ENCODE measurements at places on chromosomes 5 and 9.

- no peak for DNase-seq
Measured at GRCh38 chr9:127034691-127035090, 87.7 kb downstream of the ANGPTL2 start.

DNA sequence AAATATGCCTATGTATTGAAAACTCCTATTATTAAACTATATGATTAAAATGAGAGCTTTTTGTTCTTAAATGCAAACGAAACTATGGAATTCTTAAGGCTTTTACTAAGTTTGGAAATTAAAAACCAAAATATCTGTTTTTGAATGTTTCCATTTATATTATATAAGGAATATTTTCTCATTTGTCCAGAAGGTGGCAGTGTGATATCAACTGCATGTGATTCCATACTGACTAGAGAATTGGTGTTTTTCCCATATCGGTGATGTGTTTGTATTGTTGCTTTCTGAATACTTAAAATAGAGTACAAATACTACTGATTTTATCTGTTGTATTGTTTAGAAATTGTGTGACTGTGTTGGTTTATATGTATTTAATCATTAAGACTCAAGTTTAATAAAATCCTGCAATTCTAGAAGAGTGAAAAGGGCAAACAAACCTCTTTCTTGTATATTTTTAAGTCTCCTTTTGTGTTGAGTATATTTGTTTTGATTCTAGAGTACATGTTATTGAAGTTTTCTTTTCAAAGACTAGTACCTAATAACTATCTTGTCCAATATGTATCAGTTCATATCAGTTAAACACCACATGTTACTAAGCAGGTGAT lies 320.8 kb downstream of the CCDC171 start:
- no peak for DNase-seq

- DNase-seq = no peak
Measured at GRCh38 chr5:76443066-76443800, 40.1 kb downstream of the IQGAP2 start.

DNA sequence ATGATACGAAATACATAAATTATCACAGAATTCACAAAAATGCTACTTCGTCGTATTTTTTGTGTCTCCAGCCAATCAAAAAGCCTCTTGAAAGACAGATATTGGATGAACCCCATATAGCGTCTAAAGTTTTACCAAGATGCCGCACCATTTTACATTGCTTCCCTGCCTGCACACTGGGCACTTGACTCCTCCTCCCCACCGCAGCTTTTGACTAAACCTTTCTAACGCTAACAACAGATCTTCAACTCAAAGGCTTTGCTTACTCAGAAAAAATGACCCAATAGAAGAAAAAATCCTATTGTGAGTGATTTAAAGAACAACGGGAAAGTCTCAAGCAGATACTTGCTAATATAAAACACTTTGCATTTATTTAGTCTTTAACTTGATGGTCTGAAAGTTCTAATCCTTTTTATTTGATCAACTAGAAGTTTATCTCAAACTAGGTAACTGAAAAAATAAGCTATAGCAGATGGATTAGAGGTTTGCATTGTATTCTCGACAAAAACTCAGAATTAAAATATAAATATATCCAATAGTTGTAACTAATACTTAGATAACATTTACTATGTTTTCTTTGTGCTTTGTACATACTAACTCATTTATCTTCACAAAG lies 609.1 kb upstream of the DMAC1 start:
- DNase-seq = no peak

- DNase-seq = no peak
Measured at GRCh38 chr5:181204826-181205760, at the start of gene TRIM7. TRIM7 (minus strand) TSS chr5:181205196; CDS start chr5:181205110, 86 bp downstream.

DNA sequence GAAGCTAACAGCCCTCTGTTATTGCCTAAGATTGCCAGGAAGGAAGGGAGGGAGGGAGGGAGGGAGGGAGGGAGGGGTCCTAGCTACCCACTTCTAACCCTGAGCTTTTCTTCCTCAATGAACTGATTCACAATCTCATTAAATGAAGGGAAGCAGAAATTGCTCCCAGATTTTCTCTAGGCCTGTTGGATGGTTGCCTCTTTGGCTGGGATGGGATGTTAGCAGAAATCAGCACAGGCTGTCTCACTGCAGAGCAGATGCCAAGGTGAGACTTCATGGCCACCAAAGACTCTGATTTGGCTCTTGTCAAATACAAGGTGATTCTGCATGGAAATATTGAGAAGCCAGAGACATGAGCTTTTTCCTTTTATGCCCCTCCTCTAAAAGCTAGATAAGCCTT lies 578.6 kb downstream of the ACTL7B start:
- no peak for DNase-seq

DNA sequence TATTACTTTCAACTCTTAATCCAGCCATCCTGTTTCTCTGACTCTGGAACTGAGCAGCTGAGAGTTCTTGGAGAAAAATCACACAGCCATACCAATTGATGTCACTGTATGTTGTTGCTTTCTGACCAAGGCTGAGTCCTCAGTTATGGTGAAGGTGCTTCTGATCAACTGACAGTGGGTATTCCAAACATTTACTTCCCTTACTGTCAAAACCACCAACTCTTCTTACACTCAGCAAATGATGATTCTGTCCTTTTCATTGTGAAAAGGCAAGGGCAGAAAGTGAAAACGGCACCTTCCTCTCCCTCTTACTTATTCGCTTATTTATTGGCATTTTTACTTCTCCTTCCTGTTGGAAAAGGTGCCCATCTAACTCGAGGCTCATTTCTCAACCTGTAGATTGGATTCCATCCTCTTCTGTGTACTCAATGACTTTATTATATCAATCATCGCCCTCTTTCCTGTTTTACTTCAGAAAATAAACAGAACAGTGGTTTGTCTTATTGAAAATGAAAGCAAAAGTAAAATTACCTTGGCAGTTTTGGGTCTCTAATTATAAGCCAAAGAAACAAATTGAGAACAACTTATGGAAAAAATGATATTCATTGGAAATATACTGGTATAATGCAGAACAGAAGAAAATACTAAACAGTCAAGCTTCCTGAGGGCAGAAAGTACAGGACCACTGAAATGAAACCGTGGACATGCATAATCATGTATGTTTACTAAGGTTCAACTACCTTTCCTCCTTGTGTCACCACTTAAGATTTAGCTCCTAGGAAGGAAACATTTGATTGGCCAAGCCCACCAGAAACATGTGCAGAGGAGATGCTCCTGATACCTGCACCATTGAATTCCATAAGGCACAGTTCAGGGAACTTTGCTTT lies 104.5 kb upstream of the CHD1 start:
- DNase-seq = no peak

DNA sequence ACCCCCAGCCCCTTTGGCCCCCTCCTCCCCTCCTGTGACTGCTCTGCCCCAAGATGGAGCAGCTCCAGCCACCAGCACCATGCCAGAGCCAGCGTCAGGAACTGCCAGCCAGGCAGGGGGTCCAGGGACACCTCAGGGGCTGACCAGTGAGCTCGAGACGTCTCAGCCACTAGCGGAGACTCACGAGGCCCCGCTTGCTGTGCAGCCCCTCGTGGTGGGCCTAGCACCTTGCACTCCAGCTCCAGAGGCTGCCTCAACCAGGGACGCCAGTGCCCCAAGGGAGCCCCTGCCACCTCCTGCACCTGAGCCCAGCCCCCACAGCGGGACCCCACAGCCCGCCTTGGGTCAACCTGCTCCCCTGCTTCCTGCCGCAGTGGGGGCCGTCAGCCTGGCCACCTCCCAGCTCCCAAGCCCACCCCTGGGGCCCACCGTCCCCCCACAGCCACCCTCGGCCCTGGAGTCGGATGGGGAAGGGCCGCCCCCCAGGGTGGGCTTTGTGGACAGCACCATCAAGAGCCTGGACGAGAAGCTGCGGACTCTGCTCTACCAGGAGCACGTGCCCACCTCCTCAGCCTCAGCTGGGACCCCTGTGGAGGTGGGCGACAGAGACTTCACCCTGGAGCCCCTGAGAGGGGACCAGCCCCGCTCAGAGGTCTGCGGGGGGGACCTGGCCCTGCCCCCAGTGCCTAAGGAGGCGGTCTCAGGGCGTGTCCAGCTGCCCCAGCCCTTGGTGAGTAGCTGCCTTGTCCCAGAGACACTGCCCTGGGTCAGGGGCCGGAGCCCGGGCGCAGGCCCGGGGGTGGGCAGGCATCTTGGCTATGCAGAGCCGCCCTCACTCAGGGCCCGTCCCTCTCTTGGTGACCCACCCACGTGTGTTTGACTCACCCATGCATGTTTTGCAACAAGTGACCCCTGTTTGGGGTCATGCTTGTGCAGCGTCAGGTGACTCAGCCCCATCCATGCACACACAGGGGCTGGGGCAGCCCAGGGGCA lies 105.2 kb downstream of the WNK2 start:
- DNase-seq = no peak

- no peak for DNase-seq
Measured at GRCh38 chr9:28779243-28779642, 1206.0 kb upstream of the C9orf72 start.

- no peak for DNase-seq
Measured at GRCh38 chr5:16866795-16867576, 69.1 kb downstream of the MYO10 start.

GRCh38 chr5:124480022-124480421 lies 266.4 kb downstream of the ZNF608 start:
- no peak for DNase-seq

DNA sequence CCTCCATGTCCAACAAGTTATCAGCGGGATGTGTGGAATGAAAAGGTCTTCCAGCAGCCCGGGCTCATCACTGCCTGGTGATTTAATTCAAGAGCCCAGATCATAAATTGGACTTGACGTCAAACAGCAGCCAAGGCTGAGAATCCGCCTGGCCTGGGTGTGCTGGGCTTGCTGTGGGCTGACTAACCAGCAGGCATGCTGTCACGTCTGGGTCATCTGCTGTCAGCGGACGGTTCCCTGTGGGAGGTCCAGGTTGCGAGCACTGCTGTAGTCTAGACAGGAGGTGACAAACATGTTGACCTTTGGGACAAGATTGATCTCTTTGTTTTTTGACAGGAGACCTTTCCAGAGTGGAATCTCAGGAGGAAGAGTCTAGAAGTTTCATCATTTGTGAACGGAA lies 289.7 kb downstream of the OSTF1 start:
- DNase-seq = no peak

DNA sequence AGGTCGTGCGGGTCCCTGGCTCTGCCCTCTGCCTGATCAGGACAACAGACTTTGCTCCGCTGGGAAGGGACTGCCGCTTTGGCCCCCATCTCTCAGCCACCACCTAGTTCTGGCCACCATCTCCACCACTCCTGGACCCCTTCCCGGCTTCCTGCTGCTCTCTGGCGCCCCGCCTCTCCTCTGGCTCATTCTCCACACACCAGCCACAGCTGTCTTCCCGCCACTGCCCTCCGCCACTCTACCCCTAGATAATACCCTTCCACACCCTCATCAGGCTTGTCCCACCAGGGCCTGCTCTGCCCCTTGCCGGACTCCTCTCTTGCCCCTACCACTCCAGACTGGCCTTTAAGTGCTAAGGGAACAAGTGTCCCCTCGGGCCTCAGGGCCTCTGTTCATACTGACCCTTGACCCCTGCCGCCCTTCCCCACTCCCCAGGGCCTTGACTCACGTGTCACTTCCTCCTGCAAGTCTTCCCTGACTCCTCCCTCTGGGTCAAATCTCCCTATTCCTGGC lies 3.0 kb upstream of the CDX1 start:
- no peak for DNase-seq

GRCh38 chr9:107212613-107213012 lies 70.5 kb upstream of the RAD23B start:
- no peak for DNase-seq

DNA sequence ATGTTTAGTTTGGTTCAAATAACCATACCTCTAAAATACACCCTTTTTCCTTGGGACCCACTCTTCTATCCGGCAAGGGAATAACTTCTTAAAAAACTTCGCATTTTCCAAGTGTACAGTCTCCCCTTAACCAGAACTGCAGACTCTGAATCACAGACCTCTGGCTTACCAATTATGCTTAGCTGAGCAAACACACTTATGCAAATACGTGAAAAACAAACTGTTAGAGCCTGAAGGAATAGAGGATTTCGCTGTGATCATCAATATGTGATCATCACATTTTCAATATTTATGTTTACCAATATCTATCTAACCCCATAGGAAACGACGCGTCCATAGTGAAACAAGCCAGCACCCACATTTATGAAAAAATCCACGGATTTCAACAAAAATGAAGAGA lies 1.3 kb downstream of the LPAR1 start:
- DNase-seq = no peak

DNA sequence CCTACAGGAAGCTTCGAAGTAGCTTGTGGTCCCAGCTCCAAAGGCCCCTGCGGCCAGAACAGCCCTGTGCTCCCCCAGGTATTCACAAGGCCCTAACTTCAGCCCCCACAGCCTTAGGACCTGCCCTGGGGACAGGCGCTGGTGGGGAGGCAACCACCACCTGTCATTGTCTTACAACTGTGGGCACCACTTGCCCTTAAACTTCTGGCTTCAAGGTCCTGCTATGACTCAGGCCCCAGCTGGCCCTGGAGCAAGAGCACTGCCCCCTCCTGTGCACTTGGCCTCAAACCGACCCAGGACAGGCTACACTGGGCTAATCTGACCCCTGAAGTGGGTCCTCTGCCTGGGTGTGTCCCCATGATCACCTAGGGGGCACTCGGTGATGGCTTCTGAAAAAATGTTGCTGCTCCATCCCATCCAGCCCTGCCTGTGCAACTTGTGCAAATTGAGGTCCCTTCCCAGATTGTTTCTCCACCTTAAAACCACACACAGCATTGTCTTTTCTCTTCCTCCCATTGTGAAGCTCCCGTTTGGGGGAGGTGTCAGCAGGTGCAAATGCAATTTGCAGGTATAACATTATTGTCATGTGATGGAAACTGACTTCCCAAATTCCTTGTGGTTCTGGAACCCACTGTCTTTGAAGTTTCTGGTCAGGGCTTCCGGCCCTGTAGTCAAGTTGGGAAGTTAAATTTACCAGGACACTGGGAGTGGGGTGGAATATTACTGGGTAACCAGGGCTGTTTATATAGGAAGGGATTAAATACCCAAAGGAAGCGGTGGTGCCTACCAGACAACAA lies 1.1 kb upstream of the PROB1 start:
- no peak for DNase-seq

DNA sequence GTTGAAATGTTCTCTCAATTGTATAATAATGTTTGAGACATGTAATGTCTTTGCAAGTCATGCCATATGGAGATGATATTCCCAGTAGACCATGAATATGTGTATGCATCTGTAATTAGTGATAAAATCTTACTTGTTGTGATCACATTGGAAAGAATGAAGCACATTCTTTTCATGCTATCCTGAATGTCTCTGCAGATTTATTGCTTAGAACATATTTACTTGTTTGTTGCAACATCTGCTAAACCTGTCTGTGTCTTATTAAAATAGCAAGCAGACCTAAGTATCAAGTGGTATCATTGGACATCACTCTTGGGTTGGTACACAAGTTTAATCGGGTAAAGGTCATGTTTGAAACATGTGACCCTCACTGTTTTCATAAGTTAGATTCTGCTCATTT lies 265.5 kb upstream of the CD180 start:
- no peak for DNase-seq

GRCh38 chr5:78644741-78645300 lies 3.8 kb downstream of the LHFPL2 start:
- DNase-seq = no peak

DNA sequence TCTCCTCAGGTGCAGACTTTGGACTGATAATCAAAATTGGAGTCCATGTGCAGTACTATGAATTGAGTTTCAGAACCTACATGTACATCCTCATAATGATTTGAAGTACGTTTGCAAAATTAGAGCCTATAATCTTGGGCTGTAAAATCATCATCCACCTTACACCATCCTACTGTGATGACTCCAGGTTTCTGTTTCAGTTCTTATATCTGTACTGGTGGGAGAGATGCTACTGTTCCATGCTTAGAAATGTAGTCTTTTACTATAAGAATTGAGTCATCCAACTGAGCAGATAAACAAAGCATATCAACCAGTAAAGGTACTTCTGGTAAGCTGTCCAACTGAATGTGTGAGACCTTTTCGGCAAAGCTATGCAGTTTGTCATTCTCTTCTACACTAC lies 586.3 kb upstream of the FAM174A start:
- no peak for DNase-seq

All from T1000 (cell line).